Fibroblast of villous mesenchyme (primary cell): ENCODE measurements at places on chromosomes 1 and 21. TPM values are rescaled to one million over a fixed set of nuclear protein-coding genes. Genes with fewer than 3 reads are reported as not detected.

The LORICRIN gene
- total RNA-seq: not detected in 2 replicates

The FBXO2 gene
- 1.9 and 4.3 TPM in 2 replicates for total RNA-seq

The OR6K6 gene
- total RNA-seq: not detected in 2 replicates

The ASTN1 gene
- not detected in 2 replicates for total RNA-seq

The VASH2 gene
- total RNA-seq: 0.43 and 0.97 TPM in 2 replicates

The SEC22B gene
- 47.4 and 77.3 TPM in 2 replicates for total RNA-seq

The ARMH1 gene
- total RNA-seq: 0.32 and 0.43 TPM in 2 replicates

The PGLYRP3 gene
- total RNA-seq: not detected in 2 replicates

The TDRD5 gene
- not detected in 2 replicates for total RNA-seq
